ENCODE measurements at places on chromosomes 3 and 15. TPM values are rescaled to one million over a fixed set of nuclear protein-coding genes. Genes with fewer than 3 reads are reported as not detected.

TMEM207 gene
- not detected for polyA plus RNA-seq

RETNLB gene
- not detected for polyA plus RNA-seq

REC114 gene
- polyA plus RNA-seq, result not detected

CPNE9 gene
- 0.30 TPM for polyA plus RNA-seq

GDPGP1 gene
- polyA plus RNA-seq, result 8.1 TPM

CMTM7 gene
- polyA plus RNA-seq, result 76.1 TPM

MASP1 gene
- polyA plus RNA-seq, result not detected

CIDEC gene
- not detected for polyA plus RNA-seq

GMNC gene
- polyA plus RNA-seq, result not detected

MYRIP gene
- polyA plus RNA-seq, result 0.03 TPM

ST3GAL6 gene
- 0.91 TPM for polyA plus RNA-seq

CCDC80 gene
- polyA plus RNA-seq, result under 0.01 TPM

HYKK gene
- polyA plus RNA-seq, result 0.07 TPM

CFAP92 gene
- polyA plus RNA-seq, result not detected

LYSMD4 gene
- polyA plus RNA-seq, result 10.3 TPM

HESX1 gene
- 2.1 TPM for polyA plus RNA-seq

PLIN1 gene
- polyA plus RNA-seq, result 0.29 TPM

CADM2 gene
- 0.37 TPM for polyA plus RNA-seq

CDCP1 gene
- not detected for polyA plus RNA-seq

C15orf40 gene
- polyA plus RNA-seq, result 24.0 TPM

CD96 gene
- 21.4 TPM for polyA plus RNA-seq

NRG4 gene
- not detected for polyA plus RNA-seq

DNAH12 gene
- polyA plus RNA-seq, result 0.09 TPM

NLGN1 gene
- not detected for polyA plus RNA-seq

PDZRN3 gene
- not detected for polyA plus RNA-seq

SAMMSON gene
- polyA plus RNA-seq, result not detected

ARNT2 gene
- polyA plus RNA-seq, result not detected

UNC13C gene
- polyA plus RNA-seq, result not detected

KBTBD13 gene
- not detected for polyA plus RNA-seq

ECE2 gene
- polyA plus RNA-seq, result not detected

GHRL gene
- polyA plus RNA-seq, result 3.0 TPM

Data from B cell (primary cell).